Retina (tissue), 1 donor: ENCODE measurements at places on chromosomes 3 and 15.

GRCh38 chr3:141255846-141256261 lies 24.2 kb downstream of the PXYLP1 start:
- DNase-seq: no peak

DNA sequence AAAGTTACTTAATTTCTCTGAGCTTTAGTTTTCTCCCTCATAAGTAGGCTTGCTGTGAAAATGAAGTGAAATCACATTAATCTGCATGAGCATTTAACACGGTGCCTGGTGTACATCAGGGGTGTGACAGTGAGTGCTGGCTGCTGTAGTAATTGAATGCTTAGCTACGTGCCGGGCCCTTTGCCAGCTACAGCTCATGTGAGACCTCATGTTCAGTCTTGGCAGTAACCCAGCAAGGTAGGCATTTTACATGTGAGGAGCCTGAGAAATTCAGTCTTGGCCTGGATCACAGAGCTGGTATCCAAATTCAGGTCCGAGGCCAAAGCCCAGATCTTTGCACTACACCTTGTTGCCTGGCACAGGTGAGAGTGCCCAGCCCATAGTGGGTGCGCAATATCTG lies 9.1 kb downstream of the GHRL start:
- no peak for DNase-seq

DNA sequence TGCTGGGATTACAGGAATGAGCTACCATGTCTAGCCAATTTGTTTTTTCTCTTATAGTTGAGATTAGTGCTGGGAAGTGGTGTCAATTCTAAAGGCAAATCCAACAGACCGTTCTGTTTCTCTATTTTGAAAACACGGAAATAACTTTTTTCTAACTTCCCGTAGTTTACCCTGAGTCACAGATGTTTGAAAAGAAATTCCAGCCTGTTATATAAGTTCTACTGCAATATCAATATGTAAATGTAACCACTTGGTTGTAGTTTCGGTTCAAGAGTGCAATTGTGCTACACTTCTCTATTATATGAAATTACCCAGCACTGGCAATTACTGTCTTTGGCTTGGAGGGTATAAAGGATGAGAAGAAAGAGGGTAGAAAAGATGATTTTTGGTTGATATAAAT lies 22.3 kb upstream of the GNB4 start:
- DNase-seq: no peak

DNA sequence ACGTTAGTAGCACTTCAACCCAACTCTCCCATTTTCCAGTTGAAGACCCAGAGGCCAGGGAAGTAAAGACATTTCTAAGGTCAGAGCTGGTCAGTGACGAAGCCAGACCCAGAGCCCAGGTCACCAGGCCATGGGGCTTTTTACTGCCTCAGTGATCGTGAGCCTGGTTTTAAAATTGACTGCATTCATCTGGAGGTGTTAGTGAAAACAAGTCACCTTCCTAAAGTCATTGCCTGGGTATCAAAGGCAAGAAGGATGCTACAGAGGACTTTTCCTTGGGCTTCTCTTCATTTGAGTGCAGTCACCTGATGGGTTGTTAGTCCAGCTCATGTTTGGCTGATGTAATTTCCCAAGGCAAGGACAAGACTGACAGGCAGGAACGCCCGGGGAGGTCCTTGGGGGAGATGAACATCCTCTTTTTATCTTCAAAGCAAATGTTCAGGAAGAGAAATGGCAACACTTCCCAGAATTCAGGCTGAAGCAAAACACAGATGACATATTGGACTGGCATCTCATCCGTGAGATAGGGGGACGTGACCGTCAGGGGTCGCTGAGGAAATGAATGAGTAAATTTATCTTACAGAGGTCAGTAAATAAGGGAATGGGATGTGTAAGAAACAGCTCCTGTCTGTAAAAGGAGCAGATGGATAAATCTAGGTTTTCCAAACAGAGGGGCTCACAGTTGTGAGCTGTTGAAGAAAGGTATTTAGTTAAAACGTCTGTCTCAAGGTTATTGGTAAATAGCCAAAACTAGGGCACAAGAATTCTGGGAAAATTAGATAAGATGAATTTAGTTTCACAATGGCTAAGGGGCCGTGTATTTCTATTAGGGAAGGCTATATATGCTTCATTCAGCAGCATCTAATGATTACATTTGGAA lies 201.2 kb downstream of the OPA1 start:
- no peak for DNase-seq

- DNase-seq: peak; percentile 77
Measured at GRCh38 chr3:126654571-126655383, at the start of gene TXNRD3. TSS of gene TXNRD3 (minus strand) at chr3:126655124.
